ENCODE measurements at places on chromosomes 7 and 10.

DNA sequence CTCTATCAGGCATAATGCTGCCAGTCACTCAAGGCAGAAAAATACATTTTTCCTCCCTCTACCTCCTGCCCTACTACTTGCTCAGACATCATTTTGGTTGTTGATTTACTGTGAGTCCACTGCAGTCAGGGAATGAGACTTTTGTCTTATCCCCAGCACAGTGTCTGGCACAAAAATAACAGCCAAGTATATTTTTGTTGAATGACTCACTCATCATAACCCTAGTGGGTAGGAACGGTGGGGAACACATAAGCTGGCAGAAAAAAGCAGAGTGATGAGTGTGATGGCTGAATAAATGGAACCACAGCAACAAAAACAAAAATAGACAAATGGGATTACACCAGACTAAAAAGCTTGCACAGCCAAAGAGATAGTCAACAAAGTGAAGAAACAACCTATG, 65.8 kb upstream of the LAMB4 start:
- no peak for DNase-seq

DNA sequence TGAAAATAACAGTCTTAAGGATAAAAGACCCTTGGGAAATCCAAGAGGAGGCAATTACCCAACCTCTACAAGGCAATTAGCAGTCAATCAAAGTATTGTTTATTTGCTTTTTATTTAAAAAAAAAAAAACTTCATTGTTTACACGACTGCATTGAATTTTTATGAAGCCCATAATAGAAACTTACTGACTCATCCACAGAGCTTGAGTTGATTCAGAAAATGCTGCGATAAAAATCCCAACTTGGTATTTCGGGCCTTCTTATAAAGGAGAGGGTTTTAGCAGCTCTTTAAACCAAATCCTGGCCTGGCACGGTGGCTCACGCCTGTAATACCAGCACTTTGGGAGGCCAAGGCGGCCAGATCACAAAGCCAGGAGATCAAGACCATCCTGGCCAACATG, 69.2 kb upstream of the PALS2 start:
- no peak for DNase-seq

GRCh38 chr10:120005207-120006201, 113.0 kb downstream of the SEC23IP start:
- no peak for DNase-seq

DNA sequence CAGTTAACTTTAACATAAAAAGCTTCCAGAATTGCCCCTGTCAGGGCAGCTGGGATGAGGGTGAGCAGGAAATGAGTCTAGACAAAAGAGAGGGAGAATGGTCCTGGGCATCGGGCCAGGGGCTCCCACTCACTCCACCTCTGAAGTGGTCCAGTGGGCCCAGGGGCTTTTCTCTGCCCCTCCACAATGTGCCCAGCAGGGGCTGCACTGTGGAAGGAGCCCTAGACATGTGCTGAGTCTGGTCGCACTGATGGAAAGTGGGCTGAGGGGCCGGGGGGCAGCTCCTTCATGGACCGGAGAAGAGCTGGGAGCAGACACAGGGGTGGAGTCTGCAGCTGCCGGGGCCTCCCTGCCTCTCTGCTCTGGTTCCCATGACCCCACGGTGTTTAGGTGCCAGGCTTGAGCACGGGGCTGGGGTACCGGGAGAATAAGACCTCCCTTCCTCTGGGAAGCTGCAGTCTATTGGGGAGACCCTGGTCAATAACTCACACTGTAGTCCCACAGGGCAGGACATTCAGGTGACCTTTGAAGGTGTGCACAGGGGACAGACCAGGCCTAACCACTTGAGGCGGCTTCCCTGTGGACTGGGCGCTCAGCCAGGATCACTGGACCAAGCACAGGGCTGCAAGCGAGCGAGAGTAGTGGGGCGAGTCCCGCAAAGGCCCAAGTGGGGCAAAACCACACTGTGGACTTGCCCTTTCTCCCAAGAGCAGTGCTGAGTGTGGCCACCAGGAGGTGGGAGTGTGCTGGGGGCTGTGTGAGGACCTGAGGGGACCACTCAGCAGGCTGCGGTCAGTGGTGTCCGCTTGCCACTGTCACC, 6.1 kb downstream of the ADCY1 start:
- DNase-seq = no peak

DNA sequence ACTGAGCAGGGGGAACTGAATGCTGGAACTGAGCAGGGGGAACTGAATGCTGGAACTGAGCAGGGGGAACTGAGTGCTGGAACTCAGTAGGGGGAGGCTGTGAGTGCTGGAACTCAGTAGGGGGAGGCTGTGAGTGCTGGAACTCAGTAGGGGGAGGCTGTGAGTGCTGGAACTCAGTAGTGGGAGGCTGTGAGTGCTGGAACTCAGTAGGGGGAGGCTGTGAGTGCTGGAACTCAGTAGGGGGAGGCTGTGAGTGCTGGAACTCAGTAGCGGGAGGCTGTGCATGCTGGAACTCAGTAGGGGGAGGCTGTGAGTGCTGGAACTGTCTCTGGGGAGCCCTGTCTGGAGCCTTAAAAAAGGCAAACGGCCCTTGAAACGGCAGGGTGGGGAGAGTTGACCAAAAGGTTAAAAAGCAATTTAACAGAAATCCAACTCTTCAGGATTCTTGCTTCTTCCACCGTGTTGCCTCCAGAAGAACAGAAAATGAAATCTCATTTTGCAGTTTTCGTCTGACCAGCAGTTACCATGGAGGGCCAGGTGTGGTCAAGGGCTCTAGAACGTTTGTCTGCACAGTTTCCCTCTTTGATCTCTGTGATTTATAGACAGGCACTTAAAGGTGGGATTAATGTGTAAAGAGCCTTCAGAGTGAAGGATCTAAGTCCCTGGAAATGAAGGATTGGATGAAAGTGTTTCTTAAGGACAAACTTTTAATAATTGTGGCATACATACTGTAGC, 19.1 kb downstream of the DOCK1 start:
- DNase-seq = no peak

- no peak for DNase-seq
Measured at GRCh38 chr10:98620503-98620902, 173.8 kb upstream of the HPS1 start.

- DNase-seq = no peak
Measured at GRCh38 chr10:91901784-91902677, 7.3 kb downstream of the FGFBP3 start.

DNA sequence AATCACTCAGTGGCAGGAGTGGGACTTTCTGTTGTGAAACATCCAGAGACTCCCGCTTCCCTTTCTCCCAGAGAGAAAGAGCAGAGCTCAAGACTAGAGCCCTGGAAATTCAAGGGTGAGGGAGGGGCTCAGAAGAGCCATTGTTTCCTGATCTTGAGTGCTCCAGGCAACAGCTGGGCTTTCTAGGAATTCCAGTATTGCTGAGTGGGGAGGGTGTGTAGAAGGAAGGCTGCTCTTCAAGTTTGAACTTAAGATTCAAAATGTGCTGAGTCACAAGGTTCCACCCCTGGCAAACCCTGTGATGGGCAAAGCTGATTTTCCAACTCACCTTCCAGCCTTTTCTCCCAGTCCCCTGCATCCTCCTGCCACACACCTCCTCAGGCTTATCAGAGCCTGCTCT, 42.3 kb upstream of the MSRB2 start:
- no peak for DNase-seq

GRCh38 chr10:133461841-133462240, 8.1 kb downstream of the SCART1 start:
- DNase-seq = no peak

GRCh38 chr7:130154501-130155317, 50.5 kb downstream of the TMEM209 start:
- peak; percentile 69 for DNase-seq

- DNase-seq = no peak
Measured at GRCh38 chr10:110208614-110209453, 1.4 kb downstream of the MXI1 start.

DNA sequence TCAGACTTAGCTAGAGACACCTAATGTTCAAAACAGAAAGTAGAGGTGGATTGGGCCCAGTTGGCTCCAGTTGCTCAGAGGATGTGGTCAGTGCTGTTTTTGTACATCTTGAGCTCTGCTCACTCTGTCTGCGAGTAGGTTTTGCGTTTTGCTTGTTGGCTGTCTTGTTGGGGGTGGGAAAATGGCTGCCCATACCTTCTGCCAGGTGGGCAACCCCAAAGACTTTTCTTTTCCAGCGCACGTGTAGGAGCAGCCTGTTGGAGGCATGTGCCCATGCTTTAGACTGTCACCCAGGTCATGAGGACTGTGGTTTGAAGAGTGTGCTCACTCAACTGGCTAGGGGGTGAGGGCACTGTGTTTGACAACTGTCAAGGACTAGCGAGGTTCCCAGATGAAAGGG, 73.9 kb downstream of the KAT6B start:
- DNase-seq = no peak

DNA sequence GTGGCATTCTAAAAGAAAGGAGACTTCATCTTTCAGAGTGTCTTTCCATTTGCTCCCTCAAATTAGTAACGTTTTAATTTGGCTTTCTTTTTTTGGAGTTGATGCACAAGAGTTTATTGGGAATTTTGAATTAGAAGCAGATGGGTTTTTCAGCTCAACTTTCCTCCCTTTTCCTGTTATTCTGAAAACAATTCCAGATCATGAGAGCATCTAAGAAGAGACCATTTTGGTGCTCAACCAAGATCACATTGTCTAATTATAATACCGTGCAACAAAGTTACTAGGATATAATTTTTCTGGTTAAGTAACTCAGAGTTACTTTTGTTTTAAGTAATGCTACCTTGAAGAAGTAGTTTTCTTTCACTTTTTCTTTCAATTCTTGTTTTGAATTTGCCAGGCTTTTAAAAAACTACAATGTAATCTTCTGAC, 396.6 kb upstream of the KLF6 start:
- DNase-seq = no peak

- DNase-seq = no peak
Measured at GRCh38 chr7:26912338-26912737, 47.9 kb upstream of the SKAP2 start.

DNA sequence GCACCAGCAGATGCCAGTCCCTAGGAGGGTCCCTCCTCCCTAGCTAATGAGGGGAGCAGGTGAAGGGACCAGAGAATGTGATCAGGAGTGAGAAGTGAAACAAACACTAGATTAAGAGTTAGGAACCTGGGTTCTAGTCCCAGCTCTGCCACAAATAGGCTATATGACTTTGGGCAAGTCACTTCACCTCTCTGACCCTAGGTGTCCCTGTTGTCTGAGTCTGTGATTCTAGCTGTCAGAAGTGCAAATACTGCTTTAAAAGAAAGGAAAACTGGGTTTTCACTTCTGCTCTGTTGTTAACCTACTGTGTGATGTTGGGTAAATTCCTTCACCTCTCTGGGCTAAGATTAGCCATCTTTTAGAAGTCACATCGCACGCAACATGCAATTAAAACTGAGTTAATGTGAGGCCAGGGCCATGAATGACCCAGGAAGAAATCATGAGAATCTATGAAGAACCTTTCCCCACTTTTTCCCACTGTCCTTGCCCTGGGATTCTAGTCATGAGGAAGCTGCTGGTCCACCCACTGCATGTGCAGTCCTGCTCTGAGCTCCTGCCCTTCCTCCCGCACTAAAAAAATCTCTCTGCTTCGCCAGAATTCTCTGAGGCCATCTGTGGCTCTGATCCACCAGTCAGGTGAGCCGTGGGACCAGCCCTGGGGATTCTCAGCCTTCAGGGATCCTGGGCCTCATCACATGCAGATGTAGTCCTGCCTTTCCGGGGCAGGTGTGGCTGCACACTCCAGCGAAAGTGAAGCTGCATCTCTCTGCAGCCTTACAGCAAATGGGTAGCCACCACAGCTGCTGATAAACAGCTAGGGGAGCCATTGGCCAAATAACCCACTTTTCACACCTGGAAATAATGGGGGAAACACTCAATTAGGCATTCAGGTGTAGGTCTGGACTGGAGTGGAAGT, 181.7 kb downstream of the PLXNA4 start:
- no peak for DNase-seq

GRCh38 chr7:54969208-54969967, 49.4 kb upstream of the EGFR start:
- DNase-seq = no peak

GRCh38 chr7:17434191-17434590, 135.7 kb downstream of the AHR start:
- DNase-seq = no peak

All from NCI-H774 (cell line).